NCI-H1436 treated with DMSO at 0.1 percent for 48 hours (cell line): ENCODE measurements at places on chromosomes 16 and 17.

GRCh38 chr16:84110527-84110926 is 6.2 kb downstream of the MBTPS1 start:
- no peak for DNase-seq

DNA sequence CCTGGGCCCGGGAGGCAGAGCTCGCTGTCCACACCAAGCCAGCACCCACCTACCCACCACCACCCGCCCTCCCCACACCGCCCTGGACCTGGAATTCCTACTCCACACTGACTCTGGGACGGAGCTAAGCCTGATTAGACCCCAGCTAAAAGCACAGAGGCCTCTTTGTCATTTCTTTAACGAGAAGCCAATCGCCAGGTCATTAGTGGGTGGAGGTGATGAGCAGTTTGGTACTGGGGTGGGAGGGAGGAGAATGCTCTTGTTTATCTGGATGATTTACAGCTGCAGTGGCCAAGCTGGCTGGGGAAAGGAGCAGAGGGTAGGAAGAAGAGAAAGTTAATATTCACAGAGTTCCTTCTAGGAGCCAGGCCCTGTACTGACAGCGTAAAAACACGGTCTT is 6.0 kb upstream of the BHLHA9 start:
- no peak for DNase-seq

- no peak for DNase-seq
Measured at GRCh38 chr16:53741546-53741945, 37.6 kb downstream of the FTO start.

- no peak for DNase-seq
Measured at GRCh38 chr17:40112191-40112711, 9.5 kb upstream of the MSL1 start.

GRCh38 chr16:70746040-70746707 is 54.8 kb downstream of the VAC14 start:
- DNase-seq: no peak

DNA sequence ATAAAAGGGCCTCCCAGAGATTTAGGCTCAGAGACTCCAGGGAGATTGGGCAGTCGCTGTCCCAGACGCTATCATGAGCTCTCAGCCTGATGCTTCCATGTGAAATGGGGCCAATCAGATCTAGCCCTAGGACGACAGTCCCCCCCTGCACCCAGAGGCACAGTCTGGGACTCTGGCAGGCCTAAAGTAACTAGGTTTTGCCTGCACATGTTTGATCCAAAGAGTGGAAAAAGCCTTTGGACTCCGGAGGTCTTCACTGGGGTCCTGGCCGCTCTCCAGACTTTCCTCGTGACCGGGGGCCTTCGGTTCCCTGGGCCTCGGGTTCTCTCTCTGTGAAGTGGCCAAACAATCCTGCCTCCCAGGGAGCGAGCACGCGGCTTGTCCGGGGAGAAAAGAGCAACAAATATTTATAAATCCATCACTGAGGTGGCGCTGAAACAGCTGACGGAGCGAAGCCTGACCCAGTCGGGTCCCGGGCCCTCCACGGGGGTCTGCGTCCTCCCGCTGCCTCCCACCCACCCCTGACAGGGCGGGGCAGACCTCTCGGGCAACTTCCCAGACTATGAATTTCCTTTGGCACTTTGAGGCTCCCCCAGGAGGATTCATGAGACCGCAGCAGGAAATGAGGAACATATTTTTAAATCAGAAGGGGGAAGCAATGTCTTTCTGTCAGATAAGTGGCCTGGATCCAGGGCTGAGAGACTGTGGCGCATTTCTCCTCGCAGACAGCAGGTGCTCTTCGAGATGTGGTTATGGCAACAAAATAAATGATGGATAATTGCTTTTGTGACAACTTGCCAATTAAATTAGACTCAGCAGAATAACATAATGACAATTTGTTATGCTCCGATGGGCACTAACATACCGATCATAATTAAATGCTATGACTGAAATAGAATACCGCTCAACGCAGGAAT is 38.9 kb downstream of the MRPS23 start:
- peak; percentile 100 for DNase-seq

GRCh38 chr16:14436401-14436955 is 193.6 kb downstream of the PARN start:
- DNase-seq: no peak

- DNase-seq: no peak
Measured at GRCh38 chr17:55668312-55668920, 54.2 kb downstream of the TMEM100 start.

- no peak for DNase-seq
Measured at GRCh38 chr17:51873302-51873701, 285.2 kb downstream of the CA10 start.

DNA sequence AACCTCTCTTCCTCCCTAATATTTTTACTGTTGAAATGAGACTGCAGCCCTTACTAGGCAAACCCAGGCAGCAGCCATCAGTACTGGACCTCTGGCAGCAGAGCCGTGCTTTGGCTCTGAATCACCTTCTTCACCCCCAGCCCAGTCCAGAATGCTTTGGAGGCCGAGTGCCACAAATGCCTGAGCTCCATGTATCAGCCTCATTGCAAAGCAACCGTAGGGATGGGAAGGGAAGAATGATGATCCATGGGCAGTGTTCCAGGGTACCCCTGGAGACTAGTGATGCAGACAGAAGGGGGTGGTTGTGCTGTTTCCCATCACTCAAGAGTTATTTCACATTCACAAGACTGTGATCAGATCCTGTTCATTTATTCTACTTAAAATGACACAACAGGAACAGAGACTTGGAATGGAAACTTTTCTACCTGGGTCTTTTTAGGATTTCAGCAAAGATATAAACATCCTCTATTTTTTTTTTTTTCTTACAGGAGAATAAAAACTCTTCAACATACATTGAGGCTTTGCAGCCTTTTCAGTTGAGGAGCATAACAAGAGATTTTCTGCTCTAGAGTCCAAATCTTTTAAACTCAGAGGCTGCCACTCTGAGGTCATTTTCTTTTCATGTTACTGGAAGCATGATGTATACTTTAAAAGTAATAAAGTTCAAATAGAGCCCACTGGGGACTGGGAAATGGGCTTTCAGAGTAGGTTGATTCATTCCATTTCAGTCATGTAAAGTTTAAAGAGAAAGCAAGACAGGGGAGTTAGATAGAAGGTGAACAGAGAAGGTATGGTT is 138.3 kb downstream of the KCNJ2 start:
- no peak for DNase-seq

DNA sequence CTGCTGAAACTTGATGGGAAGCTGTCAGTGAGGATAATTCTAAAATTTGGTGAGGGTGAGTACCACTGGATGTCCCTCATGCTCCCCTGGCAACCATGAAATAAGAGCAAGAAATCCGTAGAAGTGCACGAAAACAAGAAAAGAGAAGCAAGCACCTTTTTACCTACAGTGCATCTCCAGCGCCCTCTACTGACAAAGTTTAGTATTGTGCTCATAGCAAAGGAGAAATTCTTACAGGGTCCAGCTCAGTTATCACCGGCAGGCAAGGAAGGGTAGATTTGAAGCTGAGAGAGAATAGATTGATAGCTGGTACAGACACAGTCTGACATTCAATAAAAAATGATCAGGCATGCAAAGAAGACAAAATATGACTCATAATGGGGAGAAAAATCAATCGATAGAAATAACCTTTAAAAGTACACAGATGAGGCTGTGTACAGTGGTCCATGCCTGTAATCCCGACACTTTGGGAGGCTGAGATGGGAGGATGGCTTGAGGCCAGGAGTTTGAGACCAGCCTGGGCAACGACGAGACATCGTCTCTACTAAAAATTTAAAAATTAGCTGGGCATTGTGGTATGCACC is 28.3 kb upstream of the TEX2 start:
- DNase-seq: no peak

DNA sequence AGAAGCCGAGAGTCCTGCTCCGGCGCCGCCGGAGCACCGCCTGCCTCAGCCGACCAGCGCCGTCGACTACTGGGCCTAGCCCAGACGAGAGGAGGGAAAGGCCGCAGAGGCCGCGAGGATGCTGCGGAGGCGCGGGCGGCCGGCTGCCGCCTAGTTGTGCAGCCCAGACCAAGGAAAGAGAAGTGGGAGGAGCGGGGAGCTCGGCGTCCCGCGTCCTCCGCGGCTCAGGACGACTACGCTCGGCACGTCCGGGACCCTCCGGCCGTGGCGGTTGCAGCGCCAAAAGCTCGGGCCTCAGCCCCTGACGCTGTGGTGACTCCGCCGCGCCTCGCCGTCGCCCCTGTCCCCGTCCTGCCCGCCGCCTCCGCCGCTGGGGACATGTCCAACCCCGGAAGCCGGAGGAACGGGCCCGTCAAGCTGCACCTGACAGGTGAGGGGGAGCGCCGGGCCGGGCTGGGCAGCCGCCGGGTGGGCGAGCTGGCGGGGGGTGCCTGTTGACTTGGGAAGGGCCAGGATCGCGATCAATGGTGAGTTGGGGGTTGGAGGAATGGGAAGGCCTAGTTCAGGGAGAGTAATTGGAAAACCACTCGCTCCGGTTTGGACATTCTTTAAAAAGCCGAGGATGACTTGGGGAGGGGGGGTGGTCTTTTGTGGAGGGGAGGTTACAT is 37.7 kb downstream of the RNF135 start:
- DNase-seq: no peak

DNA sequence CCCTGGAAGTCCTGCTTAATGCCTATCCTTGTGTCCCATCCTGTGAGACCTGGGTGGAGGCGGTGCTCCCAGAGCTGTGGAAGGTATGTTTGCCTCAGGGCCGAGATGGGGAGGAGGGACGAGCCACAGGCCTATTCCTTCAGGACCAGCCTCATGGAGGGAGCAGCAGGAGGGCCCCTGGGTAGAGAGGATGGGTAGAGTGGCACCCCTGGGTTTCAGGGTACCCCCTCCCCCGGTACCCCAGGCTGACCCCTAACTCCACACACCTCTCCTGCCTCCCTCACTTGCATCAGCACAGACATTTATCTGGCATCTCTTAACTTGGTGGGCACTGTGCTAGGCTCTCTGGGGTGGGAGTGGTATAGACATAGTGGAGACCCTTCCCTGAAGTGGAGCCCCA is 7.1 kb downstream of the ASB16 start:
- DNase-seq: no peak

DNA sequence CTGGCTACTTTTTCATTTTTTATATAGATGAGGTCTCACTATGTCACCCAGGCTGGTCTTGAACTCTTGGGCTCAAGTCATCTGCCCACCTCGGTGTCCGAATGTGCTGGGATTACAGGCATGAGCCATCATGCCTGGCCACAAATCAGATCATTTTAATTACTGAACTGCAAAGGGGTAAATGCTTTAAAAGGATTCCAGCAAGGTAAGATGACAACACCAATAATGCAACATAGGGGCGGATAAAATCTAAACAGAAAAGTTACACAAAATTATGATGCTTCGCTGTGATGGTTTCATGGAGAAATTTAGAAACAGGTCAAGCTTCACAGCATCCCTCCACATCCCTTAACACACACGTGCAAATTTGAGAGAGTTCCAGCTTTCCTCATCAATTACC is 32.3 kb downstream of the AXIN1 start:
- no peak for DNase-seq

DNA sequence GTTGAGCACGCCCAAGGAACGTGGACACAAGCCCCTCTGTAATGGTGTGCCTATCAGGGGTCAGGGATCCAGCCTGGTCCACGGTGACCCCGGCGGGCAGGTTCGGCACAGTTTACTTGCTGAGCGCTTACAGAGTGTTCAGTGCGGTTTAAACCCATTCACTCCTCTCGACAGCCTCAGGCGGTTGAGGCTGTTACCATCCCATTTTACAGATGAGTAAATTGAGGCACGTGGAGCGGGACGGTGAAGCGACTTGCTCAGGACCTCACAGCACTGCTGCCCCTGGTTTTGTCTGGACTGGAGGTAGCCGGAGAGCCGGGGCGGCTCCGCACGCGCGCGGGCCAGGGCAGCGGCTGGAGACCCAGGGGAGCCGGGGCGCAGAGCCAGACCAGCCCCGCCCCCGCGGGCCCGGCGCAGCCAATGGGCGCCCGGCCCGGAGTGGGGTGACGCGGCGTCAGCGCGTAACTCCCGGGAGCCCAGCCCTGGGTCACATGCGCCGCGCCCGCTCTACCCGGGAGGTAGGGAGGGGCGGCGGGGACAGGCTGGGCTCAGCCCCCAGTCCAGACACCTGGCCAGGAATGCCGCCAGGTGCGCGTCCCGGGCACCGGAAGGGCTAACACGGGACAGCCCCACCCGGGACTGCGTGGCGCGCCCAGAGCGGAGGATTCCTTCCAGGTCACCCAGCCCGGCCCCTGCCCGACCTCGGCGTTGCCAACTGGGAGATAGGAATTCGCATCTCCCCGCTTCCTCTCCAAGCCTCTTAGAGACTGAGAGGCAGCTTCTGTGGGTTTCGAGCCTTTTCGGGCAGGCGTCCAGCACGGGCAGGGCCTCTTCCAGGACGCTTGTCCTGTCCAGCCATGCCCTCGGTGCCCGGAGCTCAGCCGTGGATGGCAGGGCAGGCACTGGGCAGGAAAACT is 3.3 kb upstream of the SREBF1 start:
- peak; percentile 61 for DNase-seq

DNA sequence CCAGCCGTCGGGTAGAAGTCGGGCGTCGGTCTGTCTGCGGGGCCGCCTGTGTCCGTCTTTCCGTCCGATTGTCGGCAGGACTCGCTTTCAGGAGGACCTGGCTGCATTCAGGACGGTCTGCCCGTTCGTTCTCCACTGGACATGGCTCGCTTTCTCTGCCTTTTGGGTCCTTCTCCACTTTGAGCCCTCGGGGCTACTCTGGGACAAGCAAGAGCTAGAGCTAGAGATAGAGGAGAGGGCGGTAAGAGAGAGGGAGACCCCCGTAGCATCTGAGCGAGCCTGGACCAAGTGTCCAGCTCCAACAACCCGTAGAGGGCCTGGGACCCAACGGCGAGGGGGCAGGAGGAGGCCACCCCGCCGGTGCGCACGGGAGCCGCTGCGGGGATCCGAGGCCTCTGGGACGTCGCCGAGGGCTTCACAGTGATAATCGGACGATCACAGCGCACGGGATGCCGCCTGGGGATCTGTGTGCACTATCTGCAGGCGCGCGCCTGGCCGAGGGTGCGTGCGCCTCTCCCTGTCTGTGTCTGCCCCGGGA is 4.5 kb downstream of the TBX4 start:
- no peak for DNase-seq

GRCh38 chr16:11731222-11731621 is 11.4 kb downstream of the TXNDC11 start:
- DNase-seq: no peak

GRCh38 chr17:43105146-43105545 is 20.0 kb downstream of the BRCA1 start:
- no peak for DNase-seq

- DNase-seq: peak; percentile 96
Measured at GRCh38 chr17:57294629-57295501, 38.5 kb downstream of the MSI2 start.

- no peak for DNase-seq
Measured at GRCh38 chr17:68850749-68851510, 104.3 kb downstream of the ABCA8 start.

- DNase-seq: peak; percentile 35
Measured at GRCh38 chr17:76278952-76279741, 14.0 kb downstream of the UBALD2 start.

DNA sequence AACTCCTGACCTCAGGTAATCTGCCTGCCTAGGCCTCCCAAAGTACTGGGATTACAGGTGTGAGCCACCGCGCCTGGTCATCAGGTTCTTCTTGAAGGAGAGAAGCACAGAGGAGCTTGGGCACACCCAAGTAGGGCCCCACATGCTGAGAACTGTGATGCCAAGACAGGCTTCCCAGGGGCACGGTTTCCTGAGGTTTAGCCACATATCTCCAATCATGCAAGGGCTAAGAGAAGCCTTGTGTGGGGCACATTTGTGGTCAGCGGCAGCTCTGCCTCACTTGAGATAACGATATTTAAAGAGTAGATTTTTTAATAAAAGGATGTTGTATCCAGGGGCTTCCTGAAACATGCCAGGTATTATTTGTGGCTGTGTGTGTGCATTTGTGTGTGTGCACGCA is 46.9 kb downstream of the CUEDC1 start:
- no peak for DNase-seq

- no peak for DNase-seq
Measured at GRCh38 chr17:42779936-42780850, at the start of gene WNK4. WNK4 (plus strand) TSS chr17:42780610; CDS start chr17:42780699, 89 bp downstream.
